Cortex of kidney (tissue), 1 donor: ENCODE measurements at places on chromosomes 3 and 15.

GRCh38 chr3:150096700-150097587 lies 126.2 kb upstream of the PFN2 start:
- no peak for DNase-seq

- DNase-seq: no peak
Measured at GRCh38 chr3:175869404-175869803, 1010.3 kb downstream of the NAALADL2 start.

DNA sequence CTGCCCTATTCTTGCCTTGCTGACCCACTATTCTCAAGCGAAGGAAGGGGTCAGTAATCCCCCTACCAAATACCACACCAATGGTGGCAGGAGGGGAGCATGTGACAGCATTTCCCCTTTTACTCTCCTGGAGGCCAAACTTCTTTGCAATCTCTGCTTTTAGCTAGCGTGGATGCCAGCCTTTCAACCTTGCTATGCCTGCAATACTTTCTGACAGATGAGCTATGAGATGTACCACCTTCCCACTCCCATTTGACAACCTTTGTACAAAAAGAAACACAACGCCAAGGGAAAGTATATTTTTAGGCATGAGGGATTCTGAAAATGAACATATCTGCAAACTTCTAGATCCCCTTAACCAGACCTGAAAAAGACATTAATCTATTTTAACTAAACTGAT lies 302.1 kb downstream of the FHIT start:
- DNase-seq: no peak

GRCh38 chr3:52091586-52092270 lies 35.4 kb upstream of the DUSP7 start:
- no peak for DNase-seq

- no peak for DNase-seq
Measured at GRCh38 chr15:71687902-71688508, 122.3 kb upstream of the NR2E3 start.

DNA sequence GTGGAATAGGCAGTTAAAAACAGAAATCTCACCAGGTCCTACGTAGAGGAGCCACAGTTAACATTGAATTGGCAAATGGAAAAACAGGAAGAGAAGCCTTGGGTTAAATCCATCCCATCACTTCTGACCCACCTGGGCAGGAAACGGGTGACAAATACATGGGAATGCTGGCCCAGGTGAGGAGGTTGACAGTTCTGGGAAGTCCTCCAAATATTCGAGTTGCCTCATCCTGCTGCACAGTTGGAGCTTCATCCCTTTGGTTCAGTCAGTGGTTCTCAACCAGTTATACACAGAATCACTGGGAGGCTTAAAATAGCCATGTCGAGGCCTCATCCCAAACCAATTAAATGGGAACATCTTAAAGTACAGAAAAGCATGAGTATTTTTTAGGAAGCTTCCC lies 5.3 kb downstream of the MYZAP start:
- DNase-seq: no peak

GRCh38 chr3:194274424-194275085 lies 76.6 kb downstream of the CPN2 start:
- no peak for DNase-seq

DNA sequence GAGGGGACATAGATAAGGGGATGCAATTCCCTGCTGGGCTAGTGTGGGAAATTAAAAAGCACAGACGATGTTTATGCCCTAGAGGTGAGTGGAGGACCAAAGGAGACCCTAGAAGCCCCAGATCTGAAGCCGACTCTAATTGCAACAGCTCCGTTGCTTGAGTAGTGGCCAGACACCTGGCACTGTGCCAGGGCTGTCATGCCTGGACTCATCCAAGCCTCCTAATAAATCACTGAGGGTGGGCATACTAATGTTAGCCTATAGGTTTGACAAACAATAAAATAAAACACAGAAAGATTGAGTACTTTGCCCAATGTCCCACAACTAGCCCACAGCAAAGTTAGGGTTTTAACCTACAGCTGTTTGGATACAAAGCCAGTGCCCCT lies 25.4 kb upstream of the MRPS22 start:
- DNase-seq: no peak

- no peak for DNase-seq
Measured at GRCh38 chr15:38563723-38564519, 693 bp downstream of the RASGRP1 start.

DNA sequence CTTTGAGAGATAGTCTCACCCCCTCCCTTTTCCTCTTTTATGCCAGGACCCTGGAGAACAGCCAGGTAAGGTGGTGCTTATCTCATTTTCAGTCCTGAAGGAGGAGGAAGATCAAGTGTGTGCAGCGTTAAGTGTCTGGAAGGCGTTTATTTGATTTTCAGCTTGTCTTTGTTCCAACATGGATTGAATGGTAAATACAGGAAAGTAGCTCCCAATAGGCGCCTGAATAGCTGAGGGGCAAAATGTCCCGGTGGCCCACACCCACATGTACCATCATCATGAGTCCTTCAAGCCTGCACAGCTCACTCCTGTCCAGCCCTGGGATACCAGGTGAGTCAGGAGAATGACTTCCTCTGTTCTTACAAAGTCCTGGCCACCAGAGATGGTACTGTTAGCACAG lies 73.5 kb downstream of the CEMIP start:
- DNase-seq: no peak

GRCh38 chr3:131701153-131701770 lies 198.5 kb upstream of the MRPL3 start:
- no peak for DNase-seq

DNA sequence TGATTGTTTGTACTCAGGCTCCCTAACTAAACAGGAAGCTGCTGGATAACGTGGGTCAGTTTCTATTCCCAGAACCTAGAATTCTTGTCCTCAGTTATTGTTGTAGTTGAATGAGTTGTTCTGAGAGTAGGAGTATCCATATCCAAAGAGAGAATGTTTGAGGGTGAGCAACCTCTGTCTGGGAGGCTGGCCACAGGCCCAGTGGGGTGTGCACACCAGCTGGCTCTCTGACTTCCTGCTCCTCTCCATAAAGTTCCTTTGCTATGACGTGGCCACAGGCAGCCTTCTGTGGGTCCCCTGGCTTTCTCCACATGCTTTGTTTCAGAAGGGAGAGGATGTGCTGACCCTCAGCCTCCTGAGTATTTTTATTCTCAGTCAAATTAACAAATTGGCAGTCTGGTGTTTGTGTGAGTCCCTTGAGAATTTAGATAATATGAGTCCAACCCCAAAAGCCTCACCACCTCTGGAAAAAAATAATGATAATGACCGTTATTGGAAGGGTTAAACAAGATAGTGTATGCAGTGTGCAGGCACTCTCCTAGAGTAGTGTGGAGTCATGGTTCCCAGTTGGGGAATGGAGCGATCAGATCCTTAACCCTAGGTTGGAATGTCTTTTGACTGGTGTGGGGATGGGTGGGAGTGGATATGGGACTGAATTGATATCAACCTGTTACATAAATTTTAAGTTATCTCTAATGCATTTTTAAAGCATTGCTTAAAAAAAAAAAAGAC lies 47.6 kb upstream of the MED12L start:
- DNase-seq: no peak

DNA sequence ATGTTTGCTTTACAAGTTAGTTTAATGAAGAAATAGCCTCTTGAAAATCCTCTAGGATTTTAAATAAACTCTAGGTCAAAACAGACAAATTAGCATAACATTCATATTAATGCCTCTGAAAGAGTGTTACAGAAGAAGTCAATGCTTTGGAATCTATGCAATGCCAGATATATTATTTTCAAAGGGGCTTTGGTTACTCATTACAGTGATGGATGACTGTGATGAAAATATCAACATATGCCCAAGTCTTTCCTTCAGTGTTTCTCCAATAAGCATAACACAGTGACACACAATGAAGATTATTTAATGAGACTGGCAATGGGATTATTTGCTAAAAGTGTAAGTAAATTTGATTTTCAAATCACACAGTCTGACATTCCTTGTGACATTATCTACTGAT lies 1247.2 kb downstream of the ROBO2 start:
- DNase-seq: no peak

- DNase-seq: no peak
Measured at GRCh38 chr3:186842426-186843038, at the start of gene ADIPOQ. Gene ADIPOQ, plus strand, starts transcription at chr3:186842710. Its CDS starts 10,349 bp downstream, at chr3:186853059.

DNA sequence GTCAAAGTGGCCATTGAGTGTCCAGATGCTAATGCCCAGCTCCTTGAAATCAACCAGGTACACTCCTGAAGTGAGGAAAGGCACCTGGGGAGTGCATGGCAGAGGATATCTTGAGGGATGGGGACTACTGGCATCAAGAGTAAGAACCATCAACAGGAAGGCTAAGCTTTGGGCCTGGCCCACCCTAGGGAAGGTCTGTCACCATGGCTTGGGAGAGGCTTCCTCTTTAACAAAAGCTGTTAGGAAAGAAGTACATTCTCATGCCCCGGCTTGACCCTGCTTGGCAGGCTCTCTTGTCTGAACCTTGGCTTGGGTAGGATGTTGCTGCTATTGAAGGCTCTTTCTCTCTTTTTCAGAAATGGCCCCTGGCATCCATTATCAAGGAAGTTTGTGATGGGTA lies 43.7 kb upstream of the TUBGCP5 start:
- no peak for DNase-seq

DNA sequence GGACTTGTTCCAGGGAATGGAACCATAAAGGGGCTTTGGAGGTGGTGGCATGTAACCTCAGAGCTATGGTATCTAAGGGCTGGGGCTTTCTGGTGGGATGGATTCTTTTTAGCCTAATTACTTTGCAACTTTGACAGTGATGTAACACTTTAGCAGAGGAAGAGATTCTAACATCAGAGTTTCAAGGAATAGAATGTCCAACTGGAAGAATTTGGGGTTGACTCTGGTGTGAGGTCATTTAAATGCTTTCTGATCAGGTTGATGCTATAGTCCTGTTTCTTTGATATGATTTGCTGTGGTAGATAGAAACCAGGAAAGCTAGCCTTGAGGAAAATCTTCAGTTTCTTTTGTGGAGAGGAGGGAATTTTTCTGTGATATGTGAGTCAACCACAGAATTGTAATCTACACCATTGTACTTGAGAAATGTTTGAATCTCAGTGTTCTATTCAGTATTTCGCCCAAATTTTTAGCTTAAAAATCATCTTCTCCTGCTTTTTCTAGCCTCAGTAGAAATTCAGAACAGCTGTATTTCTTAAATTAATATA lies 40.0 kb downstream of the ATP2C1 start:
- no peak for DNase-seq

DNA sequence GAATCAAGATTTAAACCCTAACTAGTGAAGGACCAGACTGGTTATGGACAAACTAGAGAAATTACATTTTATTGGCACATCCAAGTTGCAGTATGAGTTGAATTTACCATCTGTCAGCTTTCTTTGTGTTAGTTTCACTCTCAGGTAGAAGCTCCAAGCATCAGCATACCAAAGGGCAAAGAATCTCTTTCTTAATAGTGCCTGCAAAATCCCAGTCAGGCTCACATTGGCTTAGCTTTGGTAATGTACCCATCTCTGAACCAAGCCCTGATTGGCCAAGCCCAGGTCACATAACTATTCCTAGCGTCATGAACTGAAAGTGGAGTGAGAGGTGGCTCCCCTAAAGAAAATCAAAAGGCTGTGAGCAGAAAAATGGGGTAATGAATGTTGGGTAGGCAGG lies 66.9 kb downstream of the CCNL1 start:
- DNase-seq: no peak

DNA sequence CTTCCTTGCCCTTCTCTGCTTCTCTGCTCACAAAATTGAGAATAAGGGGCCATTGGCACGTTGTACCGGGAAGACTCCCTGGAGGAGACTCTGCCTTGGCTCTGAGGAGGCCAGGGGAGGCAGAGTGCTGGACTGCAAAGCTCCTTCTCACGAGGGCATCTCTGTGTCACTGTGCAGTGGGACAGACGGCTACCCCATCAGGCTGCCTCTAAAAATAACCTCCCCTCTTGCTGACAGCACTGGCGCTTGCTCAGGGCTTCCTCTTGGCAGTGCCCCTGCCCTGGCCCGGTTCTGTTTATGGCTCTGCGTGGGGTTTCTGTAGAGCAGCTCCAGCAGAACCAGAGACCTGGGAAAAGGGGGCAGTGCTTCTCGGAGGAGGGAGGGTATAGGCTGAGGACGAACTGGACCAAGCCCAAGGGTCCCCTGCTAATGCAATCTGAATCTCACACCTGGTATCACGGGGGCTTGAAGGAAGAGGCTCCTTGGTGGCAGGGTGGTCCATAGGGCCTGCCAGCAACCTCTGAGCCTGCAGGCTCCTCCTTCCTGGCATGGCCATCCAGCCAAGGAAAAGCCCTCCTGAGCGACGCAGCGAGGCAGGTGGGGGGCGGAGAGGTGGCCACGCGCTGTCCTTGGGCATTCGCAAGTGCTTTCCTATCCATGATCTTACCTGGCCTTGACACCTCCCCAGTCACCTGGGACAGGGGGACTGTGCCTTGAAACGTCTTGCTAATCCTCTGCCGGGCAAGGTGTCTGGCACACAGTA lies 63.3 kb upstream of the TLE3 start:
- no peak for DNase-seq

GRCh38 chr3:126826693-126827092 lies 122.7 kb downstream of the CHCHD6 start:
- no peak for DNase-seq

GRCh38 chr3:12180631-12181030 lies 21.9 kb upstream of the TIMP4 start:
- DNase-seq: no peak

DNA sequence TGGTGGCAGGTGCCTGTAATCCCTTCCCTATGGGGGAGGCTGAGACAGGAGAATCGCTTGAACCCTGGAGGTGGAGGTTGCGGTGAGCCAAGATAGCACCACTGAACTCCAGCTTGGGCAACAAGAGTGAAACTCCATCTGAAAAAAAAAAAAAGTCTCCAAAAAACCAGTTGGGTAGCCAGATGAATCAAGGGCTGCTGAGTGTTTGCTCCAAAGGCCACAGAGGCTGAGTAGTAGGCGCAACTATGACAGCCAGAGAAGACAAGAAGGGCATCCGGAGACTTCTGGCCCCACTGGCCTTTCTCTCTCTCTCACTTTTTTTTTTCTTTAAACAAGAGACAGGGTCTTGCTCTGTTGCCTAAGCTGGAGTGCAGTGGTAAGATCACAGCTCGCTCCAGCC lies 131.8 kb downstream of the SMAD6 start:
- DNase-seq: no peak

GRCh38 chr3:48492461-48493202 lies 11.3 kb downstream of the SHISA5 start:
- DNase-seq: no peak

- DNase-seq: no peak
Measured at GRCh38 chr3:120907659-120908029, 361 bp upstream of the STXBP5L start.

GRCh38 chr3:156862338-156862737 lies 36.2 kb downstream of the LEKR1 start:
- no peak for DNase-seq

- no peak for DNase-seq
Measured at GRCh38 chr3:20787005-20787404, 601.0 kb upstream of the SGO1 start.

DNA sequence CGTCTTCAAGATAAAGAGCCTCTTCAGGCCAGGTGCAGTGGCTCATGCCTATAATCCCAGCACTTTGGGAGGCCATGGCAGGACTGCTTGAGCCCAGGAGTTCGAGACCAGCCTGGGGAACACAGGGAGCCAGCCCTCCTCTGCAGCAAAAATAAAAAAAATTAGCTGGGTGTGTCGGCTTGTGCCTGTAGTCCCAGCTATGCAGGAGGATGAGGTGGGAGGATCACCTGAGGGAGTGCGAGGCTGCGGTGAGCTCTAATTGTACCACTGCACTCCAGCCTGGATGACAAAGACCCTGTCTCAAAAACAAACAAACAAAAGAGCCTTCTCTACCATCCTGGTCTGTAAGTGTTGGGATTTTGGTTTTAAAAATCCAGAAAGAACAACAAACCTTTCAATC lies 11.1 kb downstream of the WDR53 start:
- no peak for DNase-seq
